Calu3 (cell line): ENCODE measurements at places on chromosomes 7 and 10.

- no peak for DNase-seq
These were observed 42.3 kb downstream of the FEZF1 start for GRCh38 chr7:122262246-122262645.

DNA sequence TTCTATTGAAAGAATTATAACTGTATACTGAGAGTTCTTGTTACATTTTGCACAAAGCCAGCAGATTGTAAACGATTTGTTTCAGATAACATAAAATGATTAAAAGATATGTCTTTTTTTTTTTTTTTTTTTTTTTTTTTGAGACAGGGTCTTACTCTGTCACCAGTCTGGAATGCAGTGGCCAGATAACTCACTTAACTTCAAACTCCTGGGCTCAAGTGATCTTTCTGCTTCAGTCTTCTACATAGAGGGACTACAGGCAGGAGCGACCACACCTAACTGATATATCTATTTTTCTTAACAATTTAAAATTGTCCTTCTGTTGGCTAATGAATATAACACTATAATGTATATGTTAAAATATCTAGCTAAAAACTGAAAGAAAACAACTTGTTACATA, 317.3 kb upstream of the CACNA2D1 start:
- DNase-seq = no peak

- DNase-seq = no peak
These were observed 1355.2 kb downstream of the XPNPEP1 start for GRCh38 chr10:108567899-108568752.

GRCh38 chr10:60942788-60943315, 1.1 kb downstream of the RHOBTB1 start:
- peak; percentile 32 for DNase-seq

DNA sequence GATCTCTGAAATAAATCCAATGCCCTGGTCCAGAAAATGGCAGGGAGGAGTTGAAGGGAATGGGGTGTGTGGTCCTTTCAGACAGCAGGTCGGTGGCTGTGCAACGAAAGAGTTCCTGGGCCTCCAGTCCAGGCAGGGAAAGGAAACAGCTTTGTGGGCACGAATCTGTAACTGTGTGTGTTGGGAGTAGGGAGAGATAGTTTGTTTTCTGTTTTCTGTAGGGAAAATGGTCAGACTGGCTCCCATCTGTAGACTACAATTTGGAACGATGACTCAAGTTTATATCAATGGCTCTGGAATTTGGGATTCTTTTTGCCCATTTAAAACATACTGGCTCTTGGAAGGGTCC, 2.6 kb upstream of the HOXA9 start:
- no peak for DNase-seq

GRCh38 chr7:120412139-120413050, 139.4 kb downstream of the KCND2 start:
- DNase-seq = no peak

GRCh38 chr7:41028580-41028979, 674.3 kb downstream of the INHBA start:
- DNase-seq = no peak

DNA sequence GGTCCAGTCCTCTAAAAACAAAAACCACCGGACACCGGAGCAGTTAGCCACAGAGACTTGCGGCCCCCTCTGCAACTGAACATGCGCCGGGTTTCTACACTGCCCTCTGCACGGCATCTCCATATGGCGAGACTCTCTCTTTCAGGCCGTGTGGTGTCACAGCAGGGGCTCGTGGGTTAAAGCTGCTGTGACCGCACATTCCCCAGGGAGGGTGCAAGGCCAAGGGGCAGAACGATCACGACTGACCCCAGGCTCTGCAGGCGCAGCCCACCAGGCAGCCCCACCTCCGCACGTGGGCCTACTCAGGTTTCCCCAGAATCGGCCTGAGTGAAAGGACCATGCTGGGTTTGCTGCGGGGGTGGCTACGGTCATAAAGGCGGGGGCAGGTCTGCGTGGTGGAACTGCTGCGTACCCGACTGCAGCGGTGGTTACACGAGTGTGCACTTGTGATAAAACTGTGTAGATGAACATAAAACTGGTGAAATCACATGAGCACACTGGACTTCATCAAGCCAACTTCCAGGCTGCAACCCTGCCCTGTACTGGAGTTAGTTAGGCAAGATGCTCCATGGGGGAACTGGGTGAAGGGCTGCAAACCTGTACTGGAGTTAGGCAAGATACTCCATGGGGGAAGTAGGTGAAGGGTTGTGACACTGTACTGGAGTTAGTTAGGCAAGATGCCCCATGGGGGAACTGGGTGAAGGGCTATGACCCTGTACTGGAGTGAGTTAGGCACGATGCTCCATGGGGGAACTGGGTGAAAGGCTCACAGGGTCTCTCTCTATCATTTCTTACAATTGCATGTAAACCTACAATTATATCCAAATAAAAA, 81.4 kb upstream of the PPP2R2D start:
- DNase-seq = no peak

- peak; percentile 41 for DNase-seq
These were observed 882 bp downstream of the DLX6 start for GRCh38 chr7:97006055-97006815.

- no peak for DNase-seq
These were observed 41.7 kb downstream of the CACUL1 start for GRCh38 chr10:118712930-118713634.

DNA sequence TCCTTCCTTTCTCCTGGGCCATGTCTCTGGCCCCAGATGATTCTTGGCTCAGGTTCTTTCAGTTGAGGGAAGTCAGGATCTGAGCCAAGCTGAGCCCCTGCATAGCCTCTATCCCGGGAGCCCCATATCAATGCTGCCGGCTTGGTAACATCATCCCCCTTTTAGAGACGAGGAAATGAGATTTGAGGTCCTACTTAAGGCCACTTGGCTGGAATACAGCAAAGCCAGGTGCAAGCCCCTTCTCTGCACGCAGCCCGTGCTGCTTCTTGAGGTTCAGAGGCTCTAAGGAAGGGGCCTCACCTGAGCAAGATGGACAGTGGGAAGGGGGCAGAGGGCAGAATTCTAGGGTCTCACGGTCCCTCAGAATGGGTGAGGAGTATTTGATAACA, 2.4 kb upstream of the IRF5 start:
- no peak for DNase-seq

GRCh38 chr10:126393076-126393475, 4.8 kb upstream of the ADAM12 start:
- no peak for DNase-seq

- DNase-seq = no peak
These were observed 8.2 kb downstream of the ASB10 start for GRCh38 chr7:151178831-151179230.

- DNase-seq = no peak
These were observed 290.0 kb downstream of the RNLS start for GRCh38 chr10:88293073-88293472.

DNA sequence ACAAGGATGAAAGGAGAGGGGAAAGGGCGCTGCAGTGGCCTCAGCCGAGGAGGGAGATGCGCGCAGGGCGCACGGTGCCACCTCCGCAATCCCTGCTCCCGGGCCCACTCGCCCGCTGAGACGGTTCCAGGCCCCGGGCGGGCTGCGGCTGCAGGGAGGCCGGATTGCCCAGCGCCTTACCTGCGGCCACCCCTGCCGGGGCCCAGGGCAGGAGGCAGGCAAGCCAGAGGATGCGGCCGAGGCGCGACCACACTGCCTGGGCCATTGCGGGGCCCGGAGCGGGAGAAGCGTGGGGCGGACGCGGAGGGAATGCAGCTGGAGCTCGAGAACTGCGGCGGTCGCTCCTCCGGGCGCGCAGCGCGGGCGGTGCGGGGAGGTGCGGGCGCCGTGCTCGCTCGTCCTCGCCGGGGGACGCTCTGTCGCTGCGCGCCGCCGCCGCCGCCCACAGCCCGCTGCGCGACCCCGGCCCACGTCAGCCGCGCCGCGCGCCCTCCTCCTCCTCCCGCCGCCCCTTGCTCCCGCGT, at the start of gene TMEM130:
Gene TMEM130 (minus strand): TSS at position 418 of the 524 bp plus-strand sequence. CDS start 153 bp downstream, at position 265.
- DNase-seq = no peak

DNA sequence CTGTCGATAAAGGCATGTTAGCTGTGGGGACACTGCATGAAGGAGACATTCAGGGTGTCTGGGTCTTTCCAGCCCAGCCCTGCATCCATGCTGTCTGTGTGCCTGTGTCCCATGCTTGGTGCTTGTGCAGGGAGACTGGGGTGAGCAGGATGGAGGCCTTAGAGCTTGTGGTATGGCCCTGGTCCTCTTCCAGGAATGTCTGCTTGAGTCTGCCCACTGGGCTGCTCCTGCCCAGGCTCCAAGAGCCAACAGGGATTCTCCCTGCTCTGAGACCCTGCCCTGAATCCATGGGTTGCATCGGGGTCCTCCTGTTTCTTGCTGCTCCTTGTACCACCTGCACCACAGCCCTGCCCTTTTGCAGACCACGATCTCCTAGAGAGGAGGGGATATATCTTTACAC, 31.4 kb upstream of the ARHGAP22 start:
- DNase-seq = no peak

- no peak for DNase-seq
These were observed 2.1 kb upstream of the LIPM start for GRCh38 chr10:88800152-88801125.
